H9 (cell line): ENCODE measurements at places on chromosomes 13 and 19. TPM values are rescaled to one million over a fixed set of nuclear protein-coding genes. Genes with fewer than 3 reads are reported as not detected.

The SEMA6B gene
- 38.4 and 38.7 TPM in 2 replicates for total RNA-seq

DNA sequence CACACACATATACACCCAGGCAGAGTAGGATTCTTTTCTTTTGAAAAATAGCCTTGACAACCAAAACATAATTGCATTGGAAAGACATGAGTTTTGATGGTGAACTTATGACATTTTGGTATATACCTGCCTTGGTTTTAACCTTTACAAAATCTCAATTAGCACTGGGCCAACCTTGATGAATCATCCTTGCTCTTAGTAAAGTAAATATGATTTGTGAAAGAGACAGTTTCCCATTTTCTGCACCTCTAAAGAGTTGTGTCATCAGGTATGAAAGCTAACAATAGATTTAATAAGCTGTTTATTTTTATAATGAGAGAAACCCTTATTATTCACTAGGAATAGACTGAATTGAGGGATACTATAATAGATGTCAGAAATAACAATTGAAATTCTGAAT, 15.7 kb upstream of the ENOX1 start:
- H3K4me1 ChIP-seq: peaks cover 7% of the 10 kb centered on the region; the same call in 1 of the 2 replicates
- no peak overlapping the region for H3K4me3 ChIP-seq
- DNase-seq: no peak
- no peak overlapping the region for H3K27ac ChIP-seq

The CGB1 gene
- total RNA-seq: not detected in 2 replicates

- no peak overlapping the region for H3K4me3 ChIP-seq
- H3K27ac ChIP-seq: no peak overlapping the region
- no peaks in the 10 kb centered on the region for H3K4me1 ChIP-seq
- DNase-seq: no peak
Observed at GRCh38 chr13:107238262-107238981, 670.5 kb upstream of the ARGLU1 start.

- no peak overlapping the region for H3K4me3 ChIP-seq
- no peaks in the 10 kb centered on the region for H3K4me1 ChIP-seq
- H3K27me3 ChIP-seq: no peaks in the 10 kb centered on the region
- no peak overlapping the region for H3K27ac ChIP-seq
Observed at GRCh38 chr13:68736961-68737360, 1370.7 kb upstream of the ATXN8OS start.
